ENCODE measurements at places on chromosomes 1 and 21. TPM values are rescaled to one million over a fixed set of nuclear protein-coding genes. Genes with fewer than 3 reads are reported as not detected.

- no peak for DNase-seq
Observed at GRCh38 chr21:38959692-38960061, 153.9 kb downstream of the ETS2 start.

GRCh38 chr1:69246710-69247109 lies 321.0 kb upstream of the LRRC7 start:
- DNase-seq = no peak

REN gene
- total RNA-seq = 0.64 TPM

DNA sequence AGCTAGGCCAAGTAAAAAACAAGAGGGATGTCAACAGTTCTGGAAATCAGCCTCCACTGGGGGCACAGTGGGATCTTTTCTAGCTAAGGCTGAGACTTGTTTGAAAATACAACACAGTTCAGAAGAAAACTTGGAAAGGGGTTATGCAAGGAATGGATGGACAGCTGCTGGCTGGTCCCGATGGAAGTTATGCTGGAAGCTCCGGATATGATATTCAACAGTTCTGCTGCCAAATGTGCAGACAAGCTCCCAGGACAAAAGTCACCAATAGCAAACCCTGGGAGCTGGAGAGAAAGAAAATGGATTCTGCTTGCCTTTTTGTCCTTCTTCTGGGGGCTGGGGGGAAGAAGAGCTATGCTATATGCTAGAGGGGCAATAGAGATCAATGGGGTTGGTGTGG lies 14.3 kb downstream of the LMX1A start:
- DNase-seq = no peak

LRRC71 gene
- 7.7 TPM for total RNA-seq
